ENCODE measurements at places on chromosomes 7 and 10.

DNA sequence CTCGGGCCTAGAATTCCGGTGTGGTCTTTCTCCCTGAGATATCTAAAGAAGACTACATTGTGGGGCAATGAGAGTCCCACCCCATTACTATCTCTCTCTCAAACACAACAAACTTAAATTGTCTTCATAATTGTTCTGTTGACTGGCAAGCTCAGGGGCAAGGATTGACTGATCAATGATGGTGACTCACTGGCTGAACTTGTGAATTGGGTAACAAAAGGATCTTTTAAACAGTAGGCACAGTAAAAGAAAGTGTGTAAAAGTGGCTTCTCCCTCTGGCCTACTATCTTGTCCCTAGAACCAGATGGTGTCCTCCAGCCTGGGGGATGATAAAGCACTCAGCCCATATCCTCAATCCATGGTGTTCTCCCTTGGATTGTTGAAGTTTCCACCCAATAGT lies 63.1 kb upstream of the RAPGEF5 start:
- no peak for DNase-seq

GRCh38 chr10:22427101-22427500 lies 81.8 kb downstream of the SPAG6 start:
- no peak for DNase-seq

GRCh38 chr7:45173596-45174327 lies 16.2 kb downstream of the RAMP3 start:
- no peak for DNase-seq

GRCh38 chr10:79397575-79398303 lies 47.7 kb downstream of the ZCCHC24 start:
- no peak for DNase-seq

- no peak for DNase-seq
These were observed 951.0 kb downstream of the LRMDA start for GRCh38 chr10:76382381-76382851.

- DNase-seq = no peak
These were observed 31.5 kb upstream of the KMT2E start for GRCh38 chr7:104982308-104983075.

DNA sequence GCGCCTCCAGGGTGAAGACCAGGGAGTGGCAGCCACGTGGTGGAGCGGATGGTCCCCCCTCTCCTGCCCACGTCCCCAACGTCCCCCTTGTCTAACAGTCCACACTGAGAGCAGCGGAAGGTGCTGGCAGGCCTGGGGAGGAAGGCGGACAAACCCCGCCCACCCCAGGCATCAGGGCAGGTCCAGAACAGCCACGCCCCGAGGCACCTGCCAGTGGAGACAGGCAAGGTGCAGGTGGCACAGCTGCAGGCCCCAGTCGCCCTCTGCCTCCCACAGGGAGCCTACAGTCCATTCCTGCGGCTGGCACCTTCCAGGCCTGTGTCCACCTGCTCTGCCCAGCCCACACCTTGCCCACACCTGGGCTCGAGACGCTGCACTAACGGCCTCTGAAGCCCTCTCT lies 24.9 kb downstream of the CYP2W1 start:
- DNase-seq = no peak

GRCh38 chr7:2219606-2220005 lies 13.1 kb downstream of the MAD1L1 start:
- DNase-seq = no peak

DNA sequence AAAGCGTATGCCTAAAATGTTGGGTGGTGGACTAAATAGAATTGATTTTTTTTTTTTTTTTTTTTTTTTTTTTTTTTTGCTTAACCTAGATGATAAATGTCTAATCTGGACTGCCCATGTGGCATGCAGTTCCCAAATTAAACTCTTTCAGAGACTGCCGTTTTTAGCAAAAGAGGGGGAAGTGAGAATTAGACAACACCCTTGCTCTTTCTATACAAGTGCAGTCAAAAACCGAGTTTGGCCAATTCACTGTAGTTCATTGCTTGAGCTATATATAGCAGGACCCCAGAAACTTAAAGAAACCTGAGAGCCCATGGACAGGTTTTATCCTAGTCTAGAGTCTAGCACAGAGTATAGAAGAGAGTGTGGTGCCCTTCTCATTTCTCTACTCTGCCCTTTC lies 141.9 kb downstream of the GRM3 start:
- DNase-seq = no peak

GRCh38 chr10:100744987-100745881 lies at the start of gene PAX2:
TSS of gene PAX2 (plus strand) at chr10:100745582. CDS start at chr10:100746261, 679 bp downstream.
- no peak for DNase-seq

- DNase-seq = no peak
These were observed 549.1 kb downstream of the NXPH1 start for GRCh38 chr7:8982338-8982992.

DNA sequence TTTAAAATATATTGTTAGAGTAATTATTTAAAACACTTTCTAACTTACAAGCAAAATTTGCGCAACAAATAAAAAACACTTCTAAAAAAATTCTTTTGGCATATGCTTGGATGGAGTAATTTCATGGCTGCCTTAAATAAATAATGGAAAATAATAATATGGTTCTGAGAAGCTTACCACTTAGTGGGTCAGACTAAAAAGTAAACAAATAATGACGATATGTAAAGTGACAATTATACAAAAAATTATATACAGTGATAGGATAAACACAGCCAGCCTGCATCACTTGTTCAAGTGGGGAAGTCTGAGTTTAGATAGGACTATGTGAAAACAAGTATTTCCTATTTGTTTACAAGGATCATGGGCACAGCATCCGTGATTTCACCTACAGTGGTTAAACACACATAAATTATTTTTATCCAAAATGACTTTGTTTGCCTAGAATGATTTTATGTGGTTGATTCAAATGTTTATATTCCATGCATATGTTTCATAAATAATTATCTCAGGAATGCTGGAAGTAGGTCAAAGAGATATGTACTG lies 141.7 kb upstream of the SEMA3D start:
- DNase-seq = no peak

All from stimulated activated CD8-positive, alpha-beta memory T cell treated with anti-CD3 and anti-CD28 coated beads, Interleukin-15, amount 100 ng/mL, for 24 hours (primary cell).